ENCODE measurements at places on chromosomes 7 and 10.

- DNase-seq: peak; percentile 87
Measured at GRCh38 chr7:74023092-74023536, 4.9 kb upstream of the ELN start.

- DNase-seq: no peak
Measured at GRCh38 chr7:135160858-135161653, 9.5 kb downstream of the CYREN start.

GRCh38 chr10:72020914-72021809 lies 57.0 kb downstream of the CHST3 start:
- no peak for DNase-seq

GRCh38 chr7:42982604-42983115 lies 50.5 kb downstream of the MRPL32 start:
- no peak for DNase-seq

- DNase-seq: no peak
Measured at GRCh38 chr7:24913801-24914464, 66.0 kb downstream of the OSBPL3 start.

DNA sequence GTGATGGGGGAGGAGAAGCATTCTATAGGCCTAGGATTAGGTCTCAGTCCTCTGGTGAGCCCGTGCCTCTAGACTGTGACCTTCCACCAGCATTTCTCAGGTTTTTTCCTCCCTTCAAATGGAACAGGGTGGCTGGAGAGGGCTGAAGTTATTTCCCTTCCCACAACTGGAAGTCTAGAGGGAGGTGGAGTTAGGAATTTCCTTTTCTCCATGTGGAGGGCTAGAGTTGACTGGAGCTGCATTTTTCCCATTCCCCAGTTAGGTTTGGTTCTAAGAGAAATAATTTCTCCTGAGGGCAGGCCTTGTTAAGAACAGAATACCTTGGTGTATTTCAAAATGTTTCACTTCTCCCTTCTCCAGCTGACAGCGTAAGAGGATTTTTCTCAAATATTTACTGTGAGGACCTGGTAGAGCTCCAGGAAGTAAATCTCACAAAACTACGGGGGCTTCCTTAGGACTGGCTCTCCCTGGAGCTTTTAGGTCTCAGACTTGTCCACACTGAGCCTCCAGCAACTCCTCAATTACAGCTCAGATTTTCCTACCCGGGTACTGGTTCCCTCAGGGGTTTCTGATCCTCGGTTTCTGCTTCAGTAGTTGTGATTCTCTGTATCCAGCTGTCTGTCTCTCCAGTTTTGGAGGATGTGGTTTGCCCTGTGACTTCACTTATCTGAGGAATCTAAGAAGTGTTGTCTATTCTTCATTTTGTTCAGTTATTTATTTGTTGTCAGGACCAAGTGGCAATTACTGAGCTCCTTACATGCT lies 6.0 kb upstream of the REEP3 start:
- peak; percentile 39 for DNase-seq

DNA sequence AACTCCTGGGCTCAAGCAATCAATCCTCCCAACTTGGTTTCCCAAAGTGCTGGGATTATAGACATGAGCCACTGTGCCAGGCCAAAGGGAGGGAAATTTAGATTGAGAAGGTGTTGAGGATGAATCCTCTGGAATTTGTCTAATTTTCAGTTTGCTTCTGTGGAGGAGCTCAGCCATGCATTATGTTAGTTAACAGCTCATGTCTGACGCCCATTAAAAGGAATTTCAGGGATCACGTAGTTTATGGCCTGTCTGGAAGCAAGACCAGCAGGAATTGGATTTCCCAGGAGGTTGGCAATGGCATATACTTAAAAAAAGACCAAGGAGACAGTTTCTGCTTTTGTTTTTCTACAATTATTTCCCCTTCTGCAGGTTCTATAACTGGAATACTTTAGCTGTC lies 165.7 kb downstream of the OTUD1 start:
- DNase-seq: no peak

GRCh38 chr10:62858364-62858763 lies 42.2 kb upstream of the EGR2 start:
- DNase-seq: no peak

DNA sequence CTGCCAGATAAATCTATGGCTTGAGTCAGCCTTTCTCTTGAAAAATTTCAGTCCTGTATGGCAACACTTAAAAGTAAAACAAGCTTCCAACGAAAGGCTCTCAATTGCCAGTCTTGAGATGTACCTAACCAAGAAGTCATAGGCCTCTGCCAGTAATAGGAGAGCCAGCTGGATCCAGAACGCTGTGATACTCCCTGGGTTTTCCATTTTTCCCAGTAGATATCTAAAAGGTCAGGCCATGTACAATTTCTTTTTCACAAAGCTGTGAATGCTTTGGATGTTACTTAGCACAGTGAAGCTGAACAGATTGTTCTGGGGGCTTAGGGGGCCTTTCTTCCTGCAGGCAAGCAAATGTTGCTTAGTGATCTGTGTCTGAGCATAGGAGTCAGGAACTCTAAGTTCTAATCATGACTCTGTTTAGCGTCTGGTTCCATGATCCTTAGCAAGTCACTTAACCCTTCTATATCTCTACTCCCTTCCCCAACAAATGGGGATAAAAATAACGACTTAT lies 86.5 kb downstream of the ARMH3 start:
- DNase-seq: no peak

All from amniotic stem cell (primary cell).